Myocyte (in vitro differentiated cells): ENCODE measurements at places on chromosomes 13 and 19. TPM values are rescaled to one million over a fixed set of nuclear protein-coding genes. Genes with fewer than 3 reads are reported as not detected.

DNA sequence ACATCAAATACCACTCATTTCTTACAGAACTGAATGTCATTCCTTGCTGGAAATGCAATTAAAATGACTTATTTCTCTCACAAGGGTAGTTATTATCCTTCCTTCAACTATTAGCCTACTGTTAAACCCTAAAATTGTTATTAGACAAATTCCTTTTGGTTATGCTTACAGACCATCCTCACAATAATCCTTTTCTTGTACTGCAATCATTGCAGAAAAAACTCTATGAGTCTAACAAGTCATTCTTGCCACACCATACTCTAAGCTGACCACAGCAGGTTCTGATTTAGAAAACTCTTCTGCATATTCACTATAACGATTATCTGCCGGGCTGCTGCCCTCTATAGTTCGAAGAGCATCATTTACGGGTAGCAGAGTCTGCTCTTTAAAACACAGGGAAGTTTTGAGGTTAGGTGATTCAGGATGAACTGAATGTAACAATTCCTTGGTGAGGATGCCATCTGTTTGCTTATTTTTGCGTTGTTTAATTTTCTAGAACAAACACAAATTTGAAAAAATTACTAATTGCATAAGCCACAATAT, 38.2 kb downstream of the MTMR6 start:
- peak; percentile 46 for DNase-seq

COL4A2 gene
- total RNA-seq, result 71.7 and 77.6 TPM in 2 replicates

DNA sequence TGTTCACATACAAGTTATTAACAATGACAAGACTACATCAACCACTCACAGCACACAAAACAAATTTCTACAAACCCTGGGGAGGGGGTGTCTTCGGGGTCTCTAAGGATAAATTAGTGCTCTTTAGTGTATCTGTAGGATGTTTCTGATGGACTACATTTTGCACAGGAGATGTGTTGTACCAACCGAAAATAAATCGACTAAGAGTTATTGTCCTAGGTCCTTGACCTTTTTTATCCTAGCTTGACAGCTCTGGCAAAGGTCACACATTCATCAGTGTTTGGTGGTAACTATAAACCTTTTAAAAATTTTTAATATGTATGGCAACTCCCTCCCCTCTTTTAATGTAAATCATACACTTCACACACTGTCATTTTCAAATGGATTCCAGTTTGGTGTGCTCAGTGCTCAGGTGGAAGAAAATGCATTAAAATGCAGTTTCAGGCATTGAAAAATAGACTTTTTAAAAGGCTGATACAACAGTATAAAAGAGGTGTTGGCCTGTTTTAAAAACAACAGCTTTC, 7.7 kb downstream of the ZIC5 start:
- no peak for DNase-seq

ADGRE3 gene
- not detected in 2 replicates for total RNA-seq

HSD17B14 gene
- 0.59 TPM in 1 of 2 replicates, not detected in the other for total RNA-seq

- DNase-seq, result no peak
Measured at GRCh38 chr13:111239764-111240670, 80.4 kb upstream of the TEX29 start.

DNA sequence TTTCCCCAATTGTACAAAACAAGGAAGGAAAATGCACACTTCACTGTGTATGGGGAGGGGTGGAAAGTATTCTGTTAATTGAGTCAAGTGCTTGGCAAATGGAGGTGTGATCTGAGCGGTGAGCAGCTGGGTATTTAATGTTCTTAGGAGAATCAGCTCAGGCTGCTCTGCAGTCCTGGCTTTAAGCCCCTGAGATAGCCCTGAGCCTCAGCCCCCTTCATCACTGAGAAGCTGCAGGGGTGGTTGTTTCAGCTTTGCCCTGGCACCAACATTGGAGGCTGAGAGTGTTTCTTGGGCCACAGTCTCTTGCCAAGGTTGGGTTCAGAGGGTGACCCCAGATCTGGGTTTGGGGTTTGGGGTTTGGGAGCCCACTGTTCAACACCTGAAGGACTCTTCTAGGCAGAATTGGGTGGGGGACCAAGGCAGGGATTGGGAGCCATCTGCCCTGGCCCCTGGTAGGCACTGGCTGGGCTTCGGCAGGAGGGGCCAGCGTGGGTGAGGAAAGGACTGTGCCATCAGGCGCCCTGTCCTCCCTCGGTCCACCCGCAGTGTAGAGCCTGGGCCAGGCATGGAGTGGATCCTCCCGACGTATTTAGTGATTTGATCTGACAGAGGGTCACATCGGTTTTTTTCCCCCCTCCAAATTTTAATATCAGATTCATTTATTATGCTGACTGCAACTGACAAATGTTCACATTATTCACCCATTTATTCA, 66.7 kb upstream of the ZNF536 start:
- DNase-seq, result no peak
